ENCODE measurements at places on chromosomes 12 and 14.

GRCh38 chr12:67916266-67916970, 72.8 kb upstream of the IFNG-AS1 start:
- no peak for DNase-seq

- DNase-seq: no peak
These were observed 78.9 kb upstream of the PSMA6 start for GRCh38 chr14:35213143-35213788.

DNA sequence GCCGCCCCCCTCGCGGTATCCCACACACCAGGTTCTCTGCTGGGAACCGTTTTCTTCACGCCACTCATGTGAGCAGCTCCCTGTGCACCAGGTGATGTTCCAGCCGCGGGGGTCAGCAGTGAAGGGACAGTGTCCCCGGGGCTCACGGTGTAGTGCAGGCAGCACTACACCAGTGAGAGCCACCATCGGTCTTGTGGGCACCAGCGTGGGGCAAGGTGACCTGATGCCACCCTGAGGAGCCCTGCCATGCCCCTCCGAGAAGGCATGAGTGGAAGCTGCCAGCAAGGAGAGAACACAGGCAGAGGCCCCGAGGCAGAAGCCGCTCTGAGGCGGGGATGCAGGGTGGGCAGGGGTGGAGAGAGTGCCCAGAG, 11.5 kb upstream of the FBRSL1 start:
- no peak for DNase-seq

DNA sequence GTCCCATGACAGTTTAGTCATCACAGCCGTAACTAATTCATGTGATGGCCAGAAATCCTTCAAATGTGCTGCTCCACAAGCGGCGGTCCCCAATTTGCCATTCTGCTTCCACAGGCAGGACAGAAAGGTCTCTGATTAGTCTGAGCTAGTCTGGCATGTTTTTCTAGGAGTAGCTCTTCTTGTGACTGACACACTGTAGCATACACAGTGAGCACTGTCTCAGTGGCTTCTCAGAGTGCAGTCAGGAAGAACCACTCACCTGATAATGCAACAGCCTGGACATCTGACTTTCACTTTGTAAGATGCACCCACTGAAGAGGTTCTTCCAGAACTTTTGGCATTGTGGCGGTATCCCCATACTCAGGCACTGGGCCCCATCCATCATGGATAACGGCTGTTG, 1266.2 kb downstream of the TMEM121 start:
- no peak for DNase-seq

DNA sequence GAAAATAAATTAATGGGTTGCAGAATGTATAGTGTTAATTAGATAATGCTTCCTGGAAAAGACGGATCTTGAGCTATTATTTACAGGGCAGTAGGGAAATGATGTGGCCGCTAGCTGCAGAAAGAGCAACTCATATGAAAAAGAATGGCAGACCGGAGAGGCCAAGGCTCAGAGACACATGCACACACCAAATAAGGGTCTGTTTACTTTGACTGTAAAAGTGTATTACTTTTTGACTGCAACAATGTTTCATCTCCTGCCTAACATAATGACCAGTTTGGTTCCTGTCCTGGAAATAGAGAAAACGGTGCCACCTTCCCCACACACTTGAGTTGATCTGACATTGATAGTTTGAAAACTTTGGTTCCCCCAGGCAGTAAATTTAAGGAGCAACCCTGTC, 290.9 kb downstream of the CACNA1C start:
- no peak for DNase-seq

- no peak for DNase-seq
These were observed 1122.1 kb upstream of the SEL1L start for GRCh38 chr14:82655770-82656169.

DNA sequence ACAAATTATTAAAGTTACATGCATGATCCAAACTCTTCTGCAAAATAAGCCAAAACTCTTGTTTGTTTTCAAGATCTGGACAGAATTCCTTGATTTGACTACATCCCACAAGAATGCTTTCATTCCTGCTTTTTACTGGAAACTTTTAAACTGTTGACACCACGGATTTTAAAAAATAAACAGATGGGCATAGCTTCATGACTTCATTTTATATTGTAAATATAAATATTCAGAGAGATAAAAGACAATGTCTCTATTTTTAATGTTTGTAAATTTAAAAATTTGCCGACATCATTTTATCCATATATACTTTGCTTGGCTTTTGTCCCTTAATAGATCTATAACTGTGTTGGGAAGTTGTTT, 134.3 kb upstream of the DCN start:
- DNase-seq: peak; percentile 83

DNA sequence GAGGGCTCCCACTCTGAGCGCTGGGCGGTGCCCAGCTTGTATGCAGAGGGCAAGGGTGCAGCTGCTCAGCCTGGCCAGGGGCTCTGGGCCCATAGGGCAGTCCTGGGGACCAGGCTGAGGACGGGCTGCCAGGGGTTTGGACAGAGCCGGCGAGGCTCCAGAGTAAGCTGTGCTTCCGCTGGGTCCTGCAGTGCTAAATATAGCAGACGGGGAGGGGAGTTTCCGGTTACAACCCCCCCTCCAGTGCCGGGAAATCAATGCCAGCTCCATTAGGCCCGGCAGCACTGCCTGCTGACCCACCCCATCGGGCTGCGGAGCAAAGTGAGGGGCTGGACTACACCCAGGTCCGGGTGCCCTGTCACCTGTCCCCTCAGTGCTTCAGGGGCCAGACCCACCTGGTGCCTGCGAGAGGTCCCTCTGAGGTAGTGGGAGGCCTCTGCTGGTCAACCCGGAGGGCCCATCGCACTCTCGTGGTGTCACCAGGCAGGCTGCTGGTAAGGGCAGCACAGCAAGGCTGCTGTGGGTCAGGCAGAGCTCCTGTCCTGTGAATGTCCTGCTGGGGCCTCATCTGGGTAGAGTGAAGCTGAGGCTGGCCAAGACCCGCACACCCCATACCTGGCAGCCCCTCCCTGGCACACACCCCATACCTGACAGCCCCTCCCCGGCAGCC, 2.6 kb upstream of the JAG2 start:
- DNase-seq: no peak

GRCh38 chr14:100524933-100525243, 62.3 kb downstream of the BEGAIN start:
- no peak for DNase-seq
